Activated T-helper 17 cell treated with anti-CD3 and anti-CD28 coated beads, Interleukin-2, amount 50 U/mL, for 72 hours (primary cell): ENCODE measurements at places on chromosomes 13 and 19. TPM values are rescaled to one million over a fixed set of nuclear protein-coding genes. Genes with fewer than 3 reads are reported as not detected.

The SSBP4 gene
- total RNA-seq, result 169 TPM

GRCh38 chr19:14686411-14686810, 3.4 kb upstream of the ZNF333 start:
- no peak for ATAC-seq

- no peak for ATAC-seq
Measured at GRCh38 chr19:55082020-55082851, 6.6 kb downstream of the EPS8L1 start.

DNA sequence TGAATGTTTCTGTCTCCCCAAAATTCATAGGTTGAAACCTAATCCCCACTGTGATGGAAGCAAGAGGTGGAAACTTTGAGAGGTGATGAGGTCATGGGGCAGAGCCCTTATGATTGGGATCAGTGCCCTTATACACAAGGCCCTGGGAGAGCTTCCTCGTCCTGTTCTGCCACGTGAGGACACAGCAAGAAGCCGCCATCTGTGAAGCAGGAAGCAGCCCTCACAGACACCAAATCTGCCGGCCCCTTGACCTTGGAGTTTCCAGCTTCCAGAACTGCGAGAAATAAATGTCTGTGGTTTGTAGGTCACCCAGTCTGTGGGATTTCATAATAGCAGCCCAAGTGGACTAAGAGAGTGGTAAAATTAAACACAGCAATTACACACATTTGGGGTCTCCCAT, 737.4 kb downstream of the UQCRFS1 start:
- no peak for ATAC-seq

DNA sequence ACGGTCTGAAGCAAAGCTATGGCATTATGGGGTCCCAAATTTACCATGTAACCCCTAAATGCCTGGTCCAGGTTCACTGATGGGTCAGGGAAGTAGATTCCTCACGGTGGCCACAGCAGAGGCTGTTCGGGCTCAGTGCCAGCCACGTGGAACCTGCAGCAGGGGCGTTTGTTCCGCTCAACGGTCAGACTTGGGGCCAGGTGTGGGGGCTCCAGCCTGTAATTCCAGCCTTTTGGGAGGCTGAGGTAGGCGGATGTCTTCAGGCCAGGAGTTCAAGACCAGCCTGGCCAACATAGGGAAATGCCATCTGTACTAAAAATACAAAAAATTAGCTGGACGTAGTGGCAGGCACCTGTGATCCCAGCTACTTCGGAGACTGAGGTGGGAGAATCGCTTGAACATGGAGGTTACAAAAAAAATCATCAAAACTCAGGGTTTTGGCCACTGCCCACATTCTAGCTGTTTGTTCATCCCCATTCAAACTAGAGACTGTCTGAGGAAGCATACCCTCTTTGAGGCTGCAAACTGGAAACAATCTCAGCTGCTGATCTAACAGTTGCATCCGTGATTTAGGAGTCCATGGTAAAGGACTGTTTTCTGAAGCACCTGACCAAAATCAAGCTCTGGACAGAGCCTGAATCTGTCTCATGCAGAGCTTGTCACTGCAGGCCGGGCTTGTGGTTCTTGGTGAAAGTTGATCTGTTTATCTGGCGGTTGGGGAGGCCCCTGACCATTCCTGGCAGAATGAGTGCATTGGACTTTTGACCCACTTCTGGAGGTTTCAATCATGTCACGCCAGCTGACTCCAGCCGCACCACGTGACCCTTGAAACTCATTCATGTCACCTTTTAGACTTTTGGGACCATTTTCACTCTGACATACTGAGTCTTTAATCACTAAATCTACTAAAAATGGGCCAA, 30.2 kb upstream of the ZNF331 start:
- no peak for ATAC-seq

DNA sequence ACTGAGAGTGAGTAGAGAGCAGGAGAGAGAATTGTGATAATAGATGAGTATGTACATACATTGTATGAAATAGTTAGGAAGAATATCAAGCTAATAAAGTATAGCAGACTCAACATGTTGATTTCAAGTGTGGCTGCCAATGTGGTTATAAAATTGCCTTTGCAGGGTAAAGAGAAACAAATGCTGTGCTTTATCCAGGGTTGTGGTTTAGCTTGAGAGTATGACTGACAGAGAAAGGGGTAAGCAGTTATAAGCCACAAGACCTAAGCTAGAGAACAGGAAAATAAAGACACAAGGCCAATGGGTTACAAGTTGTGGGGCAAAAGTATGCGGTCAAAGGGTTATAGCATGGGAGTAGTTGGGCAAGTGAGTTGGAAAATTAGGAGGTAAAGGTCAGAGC, 1217.5 kb downstream of the DIAPH3 start:
- no peak for ATAC-seq

DNA sequence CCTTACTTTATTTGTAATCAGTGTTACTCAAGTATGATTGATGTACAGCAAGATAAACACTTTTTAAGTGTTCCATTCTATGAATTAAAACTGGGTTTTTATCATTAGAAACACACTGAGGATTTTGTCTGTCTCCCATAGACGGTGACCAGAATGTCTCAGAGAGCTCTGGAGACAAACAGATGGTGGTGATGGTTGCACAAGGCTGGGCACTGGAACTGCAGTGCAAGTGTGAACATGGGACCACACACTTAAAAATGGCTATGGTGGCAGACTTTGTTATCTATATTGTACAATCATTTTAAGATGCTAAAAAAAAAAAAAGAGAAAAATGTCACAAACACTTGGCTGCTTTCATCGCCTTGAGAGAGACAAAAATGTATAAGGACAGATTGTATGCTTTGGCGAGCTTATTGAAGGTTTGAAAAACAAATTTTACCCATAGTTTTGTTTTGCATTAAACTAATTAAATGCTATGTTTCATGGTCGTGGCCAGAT, 273.0 kb downstream of the SHISA2 start:
- ATAC-seq, result no peak

GRCh38 chr19:11067356-11068113, 21.7 kb upstream of the LDLR start:
- ATAC-seq, result no peak

GRCh38 chr19:21101521-21102242, 19.7 kb downstream of the ZNF714 start:
- peak; percentile 56 for ATAC-seq

- ATAC-seq, result peak; percentile 92
Measured at GRCh38 chr13:100588331-100589177, at the start of gene GGACT. GGACT (minus strand) TSS chr13:100588789; CDS start chr13:100532591, 56,198 bp downstream.

- no peak for ATAC-seq
Measured at GRCh38 chr19:44814517-44814916, 5.6 kb downstream of the BCAM start.

DNA sequence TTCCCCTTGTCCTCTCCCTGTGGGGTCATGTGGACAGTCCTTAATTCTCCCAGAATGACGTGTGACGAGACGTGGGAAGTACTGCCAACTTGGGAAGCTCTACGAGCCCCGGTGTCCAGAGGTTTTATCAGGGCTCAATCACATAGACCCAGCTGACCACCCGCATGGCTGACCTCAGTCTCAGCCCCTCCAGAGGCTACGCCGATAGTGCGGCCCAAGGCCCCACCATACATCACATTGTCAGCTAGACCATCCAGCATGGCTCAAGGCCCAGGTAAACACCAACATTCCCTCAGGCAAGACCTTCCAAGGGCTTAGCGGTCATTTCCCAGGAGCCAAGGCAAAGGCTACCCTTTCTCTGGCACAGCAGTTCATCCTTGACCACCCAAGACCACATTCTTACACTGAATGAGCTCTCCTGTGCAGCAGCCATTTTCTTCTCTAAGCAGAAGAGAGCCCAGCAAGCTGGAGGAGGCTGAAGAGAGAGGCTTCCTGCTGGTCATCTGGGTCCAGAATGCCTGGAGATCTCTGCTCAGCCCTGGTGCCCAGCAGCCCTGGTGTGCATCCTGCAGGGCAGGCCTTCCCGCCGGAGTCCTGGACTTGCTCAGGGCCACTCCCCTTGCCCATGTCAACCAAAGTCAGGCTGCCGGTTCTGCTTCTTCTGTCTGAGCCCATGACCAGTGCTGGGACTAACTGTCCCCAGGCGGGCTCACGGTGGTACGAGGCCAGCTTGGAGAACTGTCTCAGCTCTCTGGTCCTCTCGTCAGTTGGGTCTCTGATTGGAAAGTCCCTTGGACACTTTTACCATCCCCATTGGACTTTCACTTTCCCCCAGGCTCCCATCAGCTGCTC, 7.9 kb upstream of the F10 start:
- ATAC-seq, result no peak
